ENCODE measurements at places on chromosomes 12 and 14. TPM values are rescaled to one million over a fixed set of nuclear protein-coding genes. Genes with fewer than 3 reads are reported as not detected.

DNA sequence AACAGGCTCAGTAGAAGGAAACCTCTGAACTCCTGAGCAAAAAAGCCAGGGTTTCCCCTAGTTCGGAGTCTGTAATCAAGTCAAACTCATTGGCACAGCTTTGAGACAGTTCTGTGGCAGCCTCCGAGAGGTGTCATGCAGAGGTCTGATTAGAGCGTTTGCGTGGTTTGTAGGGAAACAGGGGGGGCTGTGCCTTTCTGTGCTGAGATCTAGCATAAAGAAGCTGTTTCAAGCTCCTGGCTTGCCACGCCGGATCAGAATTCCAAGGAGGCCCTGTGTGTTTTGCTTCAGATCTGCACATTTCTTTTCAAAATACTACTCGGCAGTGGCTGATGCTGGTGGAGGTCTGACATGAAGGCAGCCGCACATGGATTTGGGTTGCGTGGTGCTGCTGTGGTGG lies 1.7 kb downstream of the CABP1 start:
- H3K36me3 ChIP-seq: no peaks in the 10 kb centered on the region
- peaks cover 32% of the 10 kb centered on the region for H3K27me3 ChIP-seq
- DNase-seq: no peak
- no peak overlapping the region for H3K27ac ChIP-seq

DNA sequence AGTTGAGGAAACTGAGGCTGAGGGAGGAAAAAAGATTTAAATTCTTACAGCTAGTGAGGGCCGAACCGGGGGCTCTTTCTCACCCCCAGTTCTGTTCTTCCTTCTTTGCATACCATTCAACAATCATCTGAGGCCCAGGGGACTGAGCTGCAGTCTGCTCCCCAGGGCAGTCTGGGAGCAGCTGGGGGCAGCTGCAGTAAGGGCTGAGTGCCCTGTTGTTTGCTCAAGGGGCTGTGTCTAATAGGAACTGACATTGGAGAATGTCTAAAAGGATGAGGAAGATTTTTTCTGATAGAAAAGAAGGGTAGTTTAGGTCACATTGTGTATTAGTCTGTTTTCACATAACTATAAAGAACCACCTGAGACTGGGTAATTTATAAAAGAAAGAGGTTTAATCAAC lies 42.2 kb downstream of the SLC17A8 start:
- H3K4me3 ChIP-seq: no peak overlapping the region
- no peaks in the 10 kb centered on the region for H3K36me3 ChIP-seq
- peaks cover 5% of the 10 kb centered on the region for H3K4me1 ChIP-seq
- peak; percentile 45 for DNase-seq
- no peaks in the 10 kb centered on the region for H3K27me3 ChIP-seq
- 0 out of 2 replicates have a peak overlapping the region, but pooled peaks have one; percentile 11 for H3K27ac ChIP-seq

GRCh38 chr12:43711348-43711747 lies 47.2 kb downstream of the PUS7L start:
- no peak for DNase-seq
- no peaks in the 10 kb centered on the region for H3K36me3 ChIP-seq
- H3K27me3 ChIP-seq: no peaks in the 10 kb centered on the region
- no peak overlapping the region for H3K27ac ChIP-seq
- no peak overlapping the region for H3K4me3 ChIP-seq

Gene DPY19L2
- total RNA-seq: 4.4 TPM

GRCh38 chr14:93103392-93104080 lies 12.2 kb downstream of the ITPK1 start:
- no peak for DNase-seq
- no peak overlapping the region for H3K4me3 ChIP-seq
- no peaks in the 10 kb centered on the region for H3K36me3 ChIP-seq
- H3K4me1 ChIP-seq: no peaks in the 10 kb centered on the region

GRCh38 chr14:101817501-101818001 lies 56.0 kb downstream of the PPP2R5C start:
- H3K4me3 ChIP-seq: no peak overlapping the region
- H3K27me3 ChIP-seq: no peaks in the 10 kb centered on the region
- no peaks in the 10 kb centered on the region for H3K4me1 ChIP-seq

DNA sequence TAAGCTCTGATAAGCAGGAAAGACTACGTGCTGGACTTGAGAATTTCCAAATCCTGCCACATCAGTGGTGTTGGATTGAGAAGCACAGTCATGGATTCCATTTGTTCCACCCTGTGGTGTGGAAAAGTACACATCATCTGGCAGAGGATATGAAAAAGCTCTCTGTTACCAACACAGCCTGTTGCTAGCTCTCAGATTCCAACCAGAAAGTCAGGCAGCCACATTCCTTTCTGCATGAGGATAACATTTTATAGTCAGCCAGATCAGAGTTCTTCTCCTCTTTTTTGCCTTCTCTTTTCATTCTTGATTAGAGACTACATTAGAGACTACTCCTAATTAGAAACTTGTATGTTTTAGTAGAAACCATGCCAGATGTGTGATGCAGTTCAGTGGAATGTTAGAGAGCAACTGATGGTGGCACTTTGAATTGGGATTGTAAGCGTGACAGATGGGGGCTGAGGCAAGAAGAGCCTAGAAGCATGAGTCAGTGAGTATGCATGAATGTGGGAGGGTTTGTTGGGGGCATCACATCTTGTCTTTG lies 61.2 kb upstream of the STXBP6 start:
- H3K27ac ChIP-seq: peak overlapping the region; percentile 98
- no peaks in the 10 kb centered on the region for H3K36me3 ChIP-seq
- peaks cover 40% of the 10 kb centered on the region for H3K4me1 ChIP-seq
- peak; percentile 88 for DNase-seq
- no peak overlapping the region for H3K4me3 ChIP-seq

DNA sequence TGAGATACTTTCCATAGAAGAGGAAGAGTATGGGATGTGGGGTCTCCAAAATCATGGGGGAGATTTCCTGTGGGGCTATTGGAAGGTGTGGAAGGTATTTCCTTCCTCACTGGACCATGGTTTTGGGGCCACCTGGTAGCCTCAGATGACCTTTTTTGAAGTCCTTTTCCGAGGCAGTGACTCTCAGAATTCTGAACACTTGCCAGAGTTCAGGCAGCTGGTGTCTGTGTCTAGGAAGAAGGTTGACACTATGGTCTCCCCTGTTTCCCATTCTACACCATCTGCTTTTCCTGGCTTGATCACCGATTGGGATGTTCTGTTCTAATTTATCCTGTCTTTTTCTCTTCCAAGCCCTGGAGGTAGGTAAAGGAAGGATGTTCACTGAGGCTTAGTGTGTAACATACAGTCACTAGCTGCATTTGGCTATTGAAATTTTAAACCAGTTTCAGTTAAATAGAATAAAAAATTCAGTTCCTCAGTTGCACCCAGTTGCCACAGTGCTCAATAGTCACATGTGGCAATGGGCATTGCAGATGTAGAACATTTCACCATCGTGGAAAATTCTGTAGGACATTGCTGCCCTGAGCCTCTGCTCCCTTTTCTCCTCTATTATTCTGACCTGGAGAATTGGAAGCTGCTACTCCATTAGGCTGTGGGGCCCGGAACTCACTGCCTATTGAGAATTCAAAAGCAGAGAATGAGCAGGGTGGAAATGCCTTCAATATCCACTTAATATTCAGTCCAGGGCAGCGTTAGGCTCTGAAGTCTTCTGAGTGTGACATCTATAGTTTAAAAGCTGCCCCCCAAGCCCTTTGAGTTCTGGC lies 11.0 kb upstream of the PLEKHG3 start:
- H3K36me3 ChIP-seq: no peaks in the 10 kb centered on the region
- DNase-seq: no peak
- no peak overlapping the region for H3K27ac ChIP-seq
- no peak overlapping the region for H3K4me3 ChIP-seq

DNA sequence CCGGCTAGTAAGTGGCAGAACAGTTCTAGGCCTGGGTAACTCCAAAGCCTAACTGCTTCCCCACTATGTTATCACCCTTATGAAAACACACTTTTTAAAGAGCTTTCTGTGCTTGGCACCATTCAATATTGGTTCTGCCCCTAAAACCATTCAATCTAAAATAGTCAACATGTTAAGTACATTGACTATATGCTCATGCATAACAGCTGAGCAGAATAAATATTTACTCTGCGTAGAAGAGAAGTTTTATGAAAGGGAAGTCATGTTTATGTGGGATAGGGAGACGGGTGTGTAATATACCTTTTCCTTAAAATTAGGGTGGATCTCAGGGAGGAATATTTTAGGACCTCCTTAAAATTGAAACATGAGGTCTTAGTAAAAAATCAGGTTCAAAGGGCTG lies 80.5 kb downstream of the SAMD4A start:
- peaks cover 40% of the 10 kb centered on the region for H3K4me1 ChIP-seq
- H3K4me3 ChIP-seq: no peak overlapping the region
- H3K27me3 ChIP-seq: no peaks in the 10 kb centered on the region
- no peaks in the 10 kb centered on the region for H3K36me3 ChIP-seq
- DNase-seq: no peak

Gene TROAP
- 87.0 TPM for total RNA-seq

Gene FZD10
- not detected for total RNA-seq

DNA sequence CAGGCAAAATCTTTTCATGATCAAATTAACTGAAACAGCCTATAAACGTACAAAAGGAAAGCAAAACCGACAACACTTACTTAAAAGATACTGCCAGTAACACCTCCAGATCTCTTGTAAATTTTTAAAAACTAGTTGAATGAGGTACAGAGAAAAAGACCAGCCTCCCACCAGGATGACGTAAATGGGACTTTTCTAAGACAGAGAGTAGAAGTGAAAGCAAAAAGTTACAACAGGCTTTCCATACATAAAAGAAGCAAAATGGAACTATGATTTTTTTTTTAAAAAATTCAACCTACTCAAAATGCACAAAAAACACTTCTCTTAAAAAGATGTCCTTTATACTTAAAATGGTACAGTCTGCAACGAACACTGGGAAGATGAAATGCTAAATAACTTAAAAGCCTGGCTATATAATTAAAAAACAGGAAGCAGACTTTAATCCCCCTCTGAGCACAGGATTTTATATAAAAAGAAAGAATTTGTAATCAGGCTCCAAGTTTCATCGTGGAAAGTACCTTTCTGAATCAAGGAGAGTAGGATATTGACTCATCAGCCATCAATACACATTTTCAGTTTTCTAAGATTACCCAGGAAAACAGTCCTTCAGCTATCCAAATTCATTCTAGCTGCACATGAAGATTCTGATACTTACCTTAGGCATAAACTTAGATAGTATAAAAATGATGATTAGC lies 14.2 kb upstream of the MYO1A start:
- H3K4me1 ChIP-seq: no peaks in the 10 kb centered on the region
- peaks cover 16% of the 10 kb centered on the region for H3K27me3 ChIP-seq
- no peak for DNase-seq
- H3K4me3 ChIP-seq: no peak overlapping the region
- no peak overlapping the region for H3K27ac ChIP-seq

GRCh38 chr12:104006929-104007328 lies 41.3 kb downstream of the TDG start:
- DNase-seq: no peak
- H3K36me3 ChIP-seq: no peaks in the 10 kb centered on the region
- H3K27ac ChIP-seq: no peak overlapping the region
- H3K4me1 ChIP-seq: peaks cover 20% of the 10 kb centered on the region

DNA sequence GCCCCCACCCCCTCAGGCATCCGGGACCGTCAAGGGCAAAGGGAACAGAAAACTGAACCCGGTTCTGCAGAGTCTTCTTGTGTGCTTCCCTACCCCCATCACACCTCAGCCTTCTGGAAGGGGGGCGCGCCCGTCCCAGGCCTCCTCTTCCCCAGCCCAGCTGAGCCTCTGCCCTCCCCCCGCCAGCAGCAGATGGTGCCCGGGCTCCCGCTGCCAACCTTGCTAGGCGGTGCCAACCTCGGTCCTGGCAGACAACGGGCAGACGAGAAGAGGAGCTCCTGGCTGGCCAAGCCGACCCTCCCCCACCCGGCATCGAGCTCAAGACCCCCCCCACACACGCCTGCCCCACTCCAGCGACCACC lies 8.7 kb downstream of the STAC3 start:
- H3K36me3 ChIP-seq: peaks cover 36% of the 10 kb centered on the region
- H3K27me3 ChIP-seq: no peaks in the 10 kb centered on the region
- H3K4me3 ChIP-seq: peak overlapping the region; percentile 67

- no peak for DNase-seq
- peak overlapping the region; percentile 19 for H3K27ac ChIP-seq
- peaks cover 8% of the 10 kb centered on the region for H3K4me1 ChIP-seq
- H3K36me3 ChIP-seq: no peaks in the 10 kb centered on the region
Measured at GRCh38 chr12:88241862-88242570, 99.9 kb downstream of the TMTC3 start.

DNA sequence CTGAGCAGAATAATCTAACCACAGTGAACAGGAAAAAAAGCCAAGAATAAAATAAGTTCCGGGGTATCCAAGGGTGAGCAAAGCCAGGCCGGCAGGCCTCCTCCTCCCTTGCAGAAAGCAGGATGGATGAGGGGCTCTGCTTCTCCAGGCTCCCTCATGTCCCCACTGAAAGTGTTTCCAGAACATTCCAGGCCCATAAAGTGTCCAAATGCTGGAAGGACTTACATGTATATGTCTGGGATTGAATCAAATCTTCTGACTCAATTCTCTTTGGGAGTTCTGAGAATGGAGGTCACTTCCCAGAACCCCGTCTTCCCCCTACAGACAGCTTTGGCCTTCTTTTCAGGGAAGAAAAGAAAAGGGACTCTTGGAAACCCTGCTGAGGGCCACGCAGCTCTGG lies 25.0 kb upstream of the BDKRB1 start:
- no peaks in the 10 kb centered on the region for H3K4me1 ChIP-seq
- DNase-seq: no peak
- H3K4me3 ChIP-seq: no peak overlapping the region

GRCh38 chr12:131510431-131510830 lies 200.5 kb upstream of the SFSWAP start:
- H3K4me3 ChIP-seq: no peak overlapping the region
- no peak overlapping the region for H3K27ac ChIP-seq
- no peaks in the 10 kb centered on the region for H3K4me1 ChIP-seq
- no peaks in the 10 kb centered on the region for H3K27me3 ChIP-seq
- no peaks in the 10 kb centered on the region for H3K36me3 ChIP-seq

- H3K4me3 ChIP-seq: no peak overlapping the region
- no peaks in the 10 kb centered on the region for H3K27me3 ChIP-seq
- no peak for DNase-seq
- no peak overlapping the region for H3K27ac ChIP-seq
- H3K36me3 ChIP-seq: no peaks in the 10 kb centered on the region
Measured at GRCh38 chr14:94011795-94012194, 14.3 kb upstream of the OTUB2 start.

GRCh38 chr14:36751920-36752319 lies 90.3 kb downstream of the PAX9 start:
- no peak for DNase-seq
- H3K36me3 ChIP-seq: no peaks in the 10 kb centered on the region
- no peaks in the 10 kb centered on the region for H3K27me3 ChIP-seq
- H3K27ac ChIP-seq: no peak overlapping the region

Gene ANG
- total RNA-seq: 0.49 TPM

GRCh38 chr12:131369094-131369845 lies 341.6 kb upstream of the SFSWAP start:
- H3K4me3 ChIP-seq: no peak overlapping the region
- H3K27ac ChIP-seq: no peak overlapping the region
- no peak for DNase-seq
- H3K4me1 ChIP-seq: no peaks in the 10 kb centered on the region
- no peaks in the 10 kb centered on the region for H3K36me3 ChIP-seq

Gene APOF
- total RNA-seq: not detected

DNA sequence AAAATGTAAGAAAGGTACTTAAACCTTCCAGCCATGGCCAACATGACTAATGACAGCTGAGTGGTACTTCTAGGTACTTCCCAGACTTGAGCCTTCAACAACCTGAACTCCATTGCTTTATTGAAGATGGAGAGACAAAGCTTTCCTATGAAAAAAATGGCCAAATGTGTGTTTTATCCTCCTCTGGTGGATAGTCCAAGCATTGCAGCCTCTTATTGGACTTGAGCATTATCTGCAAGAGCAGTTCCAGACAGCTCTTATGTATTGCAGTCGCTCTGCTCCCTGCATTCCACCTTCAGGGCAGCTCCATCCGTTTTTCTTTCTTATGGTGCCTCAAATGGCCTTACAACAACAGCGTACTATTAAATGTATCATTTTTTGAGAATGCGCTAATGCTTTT lies 588.2 kb downstream of the NRXN3 start:
- H3K36me3 ChIP-seq: no peaks in the 10 kb centered on the region
- H3K4me3 ChIP-seq: no peak overlapping the region
- no peaks in the 10 kb centered on the region for H3K4me1 ChIP-seq

All from SJCRH30 (cell line).